Amniotic stem cell (primary cell): ENCODE measurements at places on chromosomes 2 and 18.

GRCh38 chr2:98601532-98602132 lies 6.7 kb downstream of the COA5 start:
- no peak for DNase-seq

- DNase-seq = no peak
Observed at GRCh38 chr18:58784601-58785137, 80.0 kb upstream of the ZNF532 start.

- DNase-seq = no peak
Observed at GRCh38 chr2:54577944-54578647, 122.0 kb downstream of the SPTBN1 start.

- no peak for DNase-seq
Observed at GRCh38 chr2:191522478-191523120, 155.3 kb upstream of the NABP1 start.

GRCh38 chr2:85996591-85996990 lies 107.8 kb upstream of the ST3GAL5 start:
- no peak for DNase-seq

GRCh38 chr2:139142252-139142880 lies 362.2 kb upstream of the NXPH2 start:
- DNase-seq = no peak

- DNase-seq = no peak
Observed at GRCh38 chr2:219228911-219229304, 528 bp downstream of the ATG9A start.

GRCh38 chr2:173998386-173998785 lies 33.2 kb upstream of the SP3 start:
- DNase-seq = no peak

DNA sequence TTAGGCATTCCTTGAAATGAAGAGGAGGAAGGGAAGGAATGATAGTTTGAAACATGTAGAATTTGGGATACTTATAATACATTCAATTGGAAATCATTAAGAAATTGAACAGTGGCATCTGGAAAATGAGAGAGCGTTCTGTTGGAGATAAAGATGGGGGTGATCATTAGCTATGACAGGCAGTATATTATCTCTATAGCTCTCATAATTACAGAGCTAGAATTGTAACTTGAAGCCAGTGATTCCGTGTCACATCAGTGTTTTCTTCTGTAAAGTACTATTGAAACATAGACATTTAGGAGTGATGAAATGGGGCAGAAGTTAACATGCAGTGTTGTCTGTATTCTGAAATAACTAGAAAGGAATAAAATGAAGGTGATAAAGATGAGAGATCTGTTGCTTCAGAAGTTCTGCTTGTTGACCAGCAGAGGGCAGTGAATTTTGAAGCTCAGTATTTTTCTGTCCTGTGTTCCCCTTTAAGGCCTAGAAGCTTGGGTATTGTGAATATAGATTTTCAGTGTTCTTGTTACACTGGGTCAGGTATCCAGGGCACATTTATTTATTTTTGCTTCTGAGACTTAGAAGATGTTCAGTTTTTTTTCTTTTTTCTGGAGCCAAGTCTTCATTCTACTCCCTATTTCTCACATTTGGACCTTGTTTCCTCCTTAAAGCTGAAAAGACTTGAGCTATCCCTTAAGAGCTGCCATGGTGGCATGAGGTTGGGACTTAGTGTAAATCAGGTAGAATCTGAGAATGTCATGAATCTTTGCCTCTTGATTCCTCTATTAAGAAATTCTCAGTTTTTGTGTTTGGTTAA lies 157.4 kb downstream of the TAF4B start:
- DNase-seq = peak; percentile 1

- no peak for DNase-seq
Observed at GRCh38 chr2:209840434-209840833, 68.8 kb downstream of the UNC80 start.

DNA sequence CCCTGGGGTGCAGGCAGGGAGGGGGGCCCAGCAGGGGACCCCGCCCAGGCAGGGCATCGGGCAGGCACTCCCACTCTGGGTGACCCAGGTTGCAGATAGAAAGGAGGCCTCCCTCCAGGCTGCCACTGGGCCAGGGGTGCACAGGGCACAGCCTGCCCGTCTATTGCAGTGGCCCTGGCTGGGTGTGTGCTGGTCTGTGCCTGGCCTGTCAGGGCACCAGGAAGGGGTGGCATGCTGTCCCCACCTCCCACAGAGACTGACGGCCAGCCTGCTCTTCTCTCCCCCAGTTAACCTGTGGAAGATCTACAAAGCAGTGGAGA lies 12.9 kb downstream of the ARID5A start:
- no peak for DNase-seq

GRCh38 chr2:48434101-48434500 lies 95.9 kb upstream of the STON1 start:
- DNase-seq = no peak

GRCh38 chr2:77519888-77520506 lies 2.2 kb downstream of the LRRTM4 start:
- DNase-seq = no peak

GRCh38 chr18:74139888-74140287 lies 7.7 kb downstream of the FBXO15 start:
- peak; percentile 39 for DNase-seq

DNA sequence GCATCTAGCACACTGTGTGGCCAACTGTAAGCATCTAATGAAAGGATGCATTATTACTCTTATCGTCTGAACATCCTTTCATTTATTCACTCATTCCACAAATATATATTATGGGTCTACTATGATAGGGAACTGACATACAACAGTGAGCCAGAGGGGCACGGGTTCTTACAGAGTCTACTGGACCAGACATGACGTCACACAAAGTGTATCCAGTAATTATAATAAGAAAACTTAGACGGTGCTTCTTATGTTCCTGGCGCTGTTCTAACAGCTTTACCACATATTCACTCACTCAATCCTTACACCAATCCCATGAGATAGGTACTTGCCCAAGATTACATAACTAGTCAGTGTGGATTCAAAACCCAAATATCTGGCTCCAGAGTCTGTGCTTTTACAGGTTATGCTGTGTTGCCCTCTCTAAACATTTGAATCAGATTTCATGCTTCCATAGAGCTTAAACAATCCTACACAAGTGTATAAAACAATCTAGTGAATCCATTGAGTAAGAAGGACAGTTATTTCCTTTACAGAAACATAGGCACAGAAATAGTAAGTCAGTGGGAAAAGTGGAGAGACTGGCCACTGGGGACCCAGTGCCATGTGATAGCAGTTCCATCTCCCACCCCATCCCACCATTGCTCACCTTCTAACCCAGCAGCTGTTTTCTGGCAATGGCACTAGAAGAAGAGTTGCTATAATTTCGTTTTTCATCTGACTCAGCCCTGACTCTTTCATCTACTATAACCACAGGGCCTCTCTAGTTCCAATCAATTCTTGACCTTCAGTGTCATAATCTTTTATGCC lies 24.2 kb upstream of the ARL5A start:
- no peak for DNase-seq

GRCh38 chr18:48408727-48409590 lies at the start of gene ZBTB7C:
ZBTB7C (minus strand) TSS chr18:48409383.
- DNase-seq = no peak

- no peak for DNase-seq
Observed at GRCh38 chr2:233798335-233799086, 20.4 kb downstream of the MROH2A start.

DNA sequence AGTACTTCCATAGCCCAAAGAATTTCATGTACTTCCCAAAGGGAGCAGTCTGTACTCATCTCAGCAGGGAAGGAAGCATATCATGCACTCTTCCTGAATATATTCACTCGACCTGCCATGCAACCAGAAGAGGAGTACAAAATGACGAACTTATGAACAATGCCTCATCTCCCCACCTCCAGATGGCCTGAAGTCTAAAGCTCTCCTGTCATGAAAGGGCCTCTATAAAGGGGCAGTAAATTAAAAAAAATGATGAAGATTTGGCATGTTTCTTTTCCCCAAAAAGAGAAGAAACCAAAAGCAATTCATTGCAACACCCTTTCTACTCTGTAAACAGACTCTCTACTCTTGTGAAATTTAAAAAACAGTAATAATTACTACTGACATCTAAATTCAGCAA lies 1601.1 kb downstream of the LRP1B start:
- no peak for DNase-seq

GRCh38 chr2:30706534-30707303 lies 100.5 kb downstream of the CAPN13 start:
- peak; percentile 43 for DNase-seq

DNA sequence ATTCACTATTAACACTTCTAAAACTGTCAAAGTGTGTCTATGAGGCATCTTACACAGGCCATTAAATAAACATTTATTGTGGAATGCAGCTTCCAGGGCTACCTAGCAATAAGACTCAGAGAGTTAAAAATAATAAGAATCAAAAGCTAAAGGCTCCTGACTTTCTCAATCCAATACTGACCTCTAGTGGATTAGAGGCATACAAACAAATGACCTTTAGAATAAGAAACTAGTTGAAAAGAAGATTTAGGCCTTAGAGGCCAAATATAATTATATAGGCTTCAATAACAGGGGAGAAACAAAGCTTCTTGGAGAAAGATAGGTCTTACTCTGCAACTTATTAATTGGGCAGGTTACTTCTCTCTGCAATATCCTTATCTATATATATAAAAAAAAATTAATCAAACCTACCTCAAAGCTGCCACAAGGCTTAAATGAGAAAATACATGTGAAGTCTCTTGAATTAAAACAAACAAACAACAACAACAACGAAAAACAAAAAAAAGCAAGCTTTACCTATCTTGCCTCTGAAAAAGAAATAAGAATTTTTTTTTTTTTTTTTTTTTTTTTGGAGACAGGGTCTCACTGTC lies 246.1 kb downstream of the EXOC6B start:
- DNase-seq = peak; percentile 37

- no peak for DNase-seq
Observed at GRCh38 chr2:86056590-86057331, 48.9 kb downstream of the POLR1A start.

DNA sequence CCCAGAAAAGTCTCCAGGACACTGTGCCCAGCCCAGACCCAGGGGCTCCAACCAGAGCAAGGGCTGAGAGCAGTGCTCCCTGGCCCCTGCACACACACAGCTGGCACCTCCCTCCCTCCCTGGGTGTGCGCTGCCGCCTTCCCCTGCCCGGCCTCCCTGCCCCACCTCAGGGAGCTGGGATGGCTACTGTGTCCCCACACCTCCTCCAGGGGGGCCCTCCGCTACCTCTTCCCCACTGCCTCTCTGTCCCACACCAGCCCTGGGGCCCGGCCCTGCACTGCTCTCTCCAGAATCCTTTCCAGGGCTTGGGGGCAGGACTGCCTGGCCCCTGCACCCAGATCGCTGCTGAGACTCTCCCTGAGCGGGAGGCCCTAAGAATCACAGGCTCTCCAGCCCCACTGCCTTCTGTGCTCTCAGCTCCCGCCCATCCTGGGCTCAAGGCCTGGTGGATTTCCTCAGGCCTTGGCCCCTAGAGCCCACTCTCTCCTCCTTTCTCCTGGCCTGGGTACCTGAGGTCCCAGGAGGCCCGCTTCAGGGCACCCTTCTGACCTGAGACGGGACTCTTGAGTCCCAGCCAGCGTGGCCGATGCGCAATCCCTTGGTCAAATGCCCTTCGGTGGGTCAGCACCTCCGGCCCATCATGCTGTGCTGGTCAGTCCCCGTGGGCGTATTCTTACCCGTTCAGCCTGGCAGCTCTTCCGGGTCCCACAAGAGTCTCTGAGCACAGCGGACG lies 276.8 kb upstream of the HDAC4 start:
- DNase-seq = no peak

- no peak for DNase-seq
Observed at GRCh38 chr2:187819624-187820023, 265.4 kb upstream of the TFPI start.

GRCh38 chr2:84278386-84278785 lies 180.7 kb downstream of the SUCLG1 start:
- no peak for DNase-seq

GRCh38 chr2:109164739-109165221 lies 35.8 kb downstream of the SH3RF3 start:
- DNase-seq = peak; percentile 20

GRCh38 chr2:24477229-24477628 lies 13.8 kb upstream of the NCOA1 start:
- no peak for DNase-seq

DNA sequence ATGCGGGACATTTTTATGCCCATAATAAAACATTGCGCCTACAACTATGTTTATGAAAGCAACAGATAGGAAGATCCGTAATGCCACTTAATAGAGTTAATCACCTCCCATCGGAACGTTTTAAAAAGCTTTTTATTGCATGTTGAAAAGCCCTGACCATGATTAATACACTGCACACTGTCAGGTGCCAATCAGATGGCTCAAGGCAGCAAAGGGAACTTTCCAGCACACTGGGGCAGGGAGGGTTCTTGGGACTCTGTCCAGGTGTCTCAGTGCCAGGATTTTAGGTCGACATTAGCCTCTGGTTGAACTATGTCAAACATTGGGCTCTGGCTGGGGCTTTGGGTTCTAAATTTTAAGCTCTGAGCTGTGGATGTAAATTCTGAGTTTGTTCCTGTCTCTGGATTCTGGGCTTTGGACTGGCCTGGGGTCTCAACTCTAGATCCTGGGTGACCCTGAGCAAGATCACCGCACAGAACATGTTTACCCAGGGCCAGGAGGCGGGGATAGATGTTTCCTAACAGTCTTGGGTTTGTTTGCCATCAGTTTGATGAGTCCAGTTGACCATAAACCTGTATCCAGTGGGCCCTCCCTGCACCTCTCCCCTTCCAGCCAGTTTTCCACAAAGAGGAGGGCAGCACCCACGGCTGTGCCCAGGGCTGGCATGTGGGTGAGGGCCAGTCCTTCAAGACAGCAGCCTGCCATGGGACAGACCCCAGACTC lies 262.7 kb downstream of the ATAD2B start:
- DNase-seq = no peak

GRCh38 chr2:85577386-85578242 lies at the start of gene VAMP8:
VAMP8 (plus strand) TSS chr2:85577586; CDS start chr2:85577647, 61 bp downstream.
- no peak for DNase-seq

DNA sequence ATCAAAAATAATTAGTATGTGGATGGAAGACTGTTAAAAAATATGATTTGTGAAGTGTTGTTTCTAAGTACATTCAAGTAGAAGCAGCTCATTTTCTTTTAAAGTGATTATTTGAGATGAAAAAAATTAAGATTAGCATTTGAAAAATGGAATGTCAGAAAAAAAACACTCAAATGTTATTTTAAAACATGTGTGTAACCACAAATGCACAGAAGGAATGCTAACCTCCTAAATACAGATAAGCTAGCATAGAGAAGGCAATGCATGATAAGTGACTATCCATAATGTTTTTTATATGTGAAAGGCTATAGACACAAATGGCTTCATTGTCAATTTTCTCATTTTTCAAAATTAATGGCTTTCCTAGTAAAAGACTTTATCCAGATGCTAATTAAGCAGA lies 198.9 kb downstream of the NYAP2 start:
- DNase-seq = no peak

GRCh38 chr18:48153613-48154481 lies 223.4 kb upstream of the SMAD2 start:
- DNase-seq = no peak

- no peak for DNase-seq
Observed at GRCh38 chr2:236688563-236689392, 119.2 kb downstream of the ACKR3 start.

GRCh38 chr2:69554981-69555380 lies 88.6 kb downstream of the AAK1 start:
- no peak for DNase-seq

- no peak for DNase-seq
Observed at GRCh38 chr2:20196657-20197161, 28.2 kb downstream of the SDC1 start.

- DNase-seq = no peak
Observed at GRCh38 chr18:58608216-58608615, 20.7 kb downstream of the ALPK2 start.
